ENCODE measurements at places on chromosomes 5 and 9.

DNA sequence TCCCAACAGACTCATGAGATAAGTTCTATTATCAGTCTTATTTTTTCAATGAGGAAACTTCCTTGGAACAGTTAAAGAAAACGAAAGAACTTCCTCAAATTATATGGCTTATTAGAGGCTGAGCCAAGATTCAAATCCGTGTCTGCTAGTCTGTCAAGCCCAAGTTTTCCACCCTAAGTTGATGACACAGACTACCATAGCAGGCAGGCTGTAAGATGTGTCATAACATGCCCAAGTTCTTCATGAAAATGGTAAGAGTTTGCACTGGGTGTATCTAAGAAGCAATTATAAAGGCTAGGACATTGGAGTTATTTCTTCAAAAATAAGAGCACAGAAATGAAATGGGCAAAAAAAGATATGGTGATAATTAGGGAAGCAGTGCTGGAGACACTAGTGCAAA lies 634.5 kb downstream of the BRINP1 start:
- H3K4me3 ChIP-seq: no peak overlapping the region
- H3K27me3 ChIP-seq: no peaks in the 10 kb centered on the region
- H3K27ac ChIP-seq: no peak overlapping the region
- H3K36me3 ChIP-seq: no peaks in the 10 kb centered on the region
- DNase-seq: no peak
- H3K4me1 ChIP-seq: no peaks in the 10 kb centered on the region

DNA sequence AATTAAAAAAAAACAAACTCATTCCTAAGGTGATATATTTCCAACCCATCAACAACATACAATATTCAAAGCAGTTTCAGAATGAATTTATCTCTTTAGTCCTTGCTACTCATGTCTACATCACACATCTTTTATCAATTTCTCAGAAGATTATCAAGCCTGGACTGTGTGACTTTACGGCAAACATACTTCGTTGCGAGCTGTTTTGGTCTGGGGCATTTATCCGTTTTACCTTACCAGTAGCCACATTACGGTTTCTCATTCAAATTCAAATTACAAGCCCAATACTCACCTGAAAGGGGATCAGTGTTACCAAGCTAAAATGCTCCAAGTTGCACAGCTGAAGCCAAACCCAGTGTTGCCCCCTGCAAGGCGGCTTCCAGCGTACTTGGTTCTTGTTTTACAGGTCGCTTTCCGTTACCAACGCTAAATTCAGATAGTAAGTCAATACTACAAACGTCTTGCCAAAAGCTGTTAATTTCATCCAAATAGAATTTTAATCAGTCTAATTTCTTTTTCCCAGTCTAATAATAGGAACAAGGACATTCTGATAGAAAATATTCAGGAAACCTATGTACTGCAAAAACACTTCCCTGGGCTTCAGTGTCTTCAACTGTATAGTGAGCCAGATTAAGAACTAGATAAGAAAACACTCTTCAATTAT lies 1.8 kb downstream of the HNRNPH1 start:
- H3K4me3 ChIP-seq: peak overlapping the region; percentile 97
- peak overlapping the region; percentile 100 for H3K27ac ChIP-seq
- H3K36me3 ChIP-seq: peaks cover 82% of the 10 kb centered on the region
- H3K27me3 ChIP-seq: no peaks in the 10 kb centered on the region
- DNase-seq: no peak

DNA sequence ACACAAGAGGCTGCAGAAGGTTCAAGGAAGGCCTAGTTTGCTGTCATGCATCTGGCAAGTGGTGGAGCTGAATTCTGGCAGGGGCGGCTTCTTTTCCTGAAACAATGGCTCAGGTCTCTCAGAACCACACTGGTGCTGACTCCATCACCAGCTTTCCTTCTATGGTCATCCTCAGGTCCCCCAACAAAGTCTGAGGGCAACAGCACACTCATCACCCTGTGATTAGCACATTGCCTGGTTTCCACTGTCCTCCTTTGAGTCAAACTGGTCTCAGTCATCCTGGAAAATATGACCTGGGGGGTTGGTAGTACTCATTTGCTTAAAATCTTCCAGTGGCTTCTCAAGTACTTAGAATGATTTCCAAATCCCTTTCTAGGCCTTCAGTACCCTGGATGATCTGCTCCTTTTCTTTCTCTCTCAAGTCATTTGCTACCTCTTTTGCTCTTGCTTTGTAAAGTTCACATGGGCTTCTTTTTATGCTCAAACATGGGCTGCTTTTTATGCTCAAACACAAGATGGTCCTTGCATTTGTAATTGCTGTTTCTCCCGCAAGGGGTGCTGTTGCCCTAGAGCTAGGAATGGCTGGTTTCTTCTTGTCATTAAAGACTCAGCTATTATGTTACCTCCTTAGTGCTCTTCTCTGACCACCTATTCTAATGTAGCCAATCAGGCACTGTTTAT lies 144.9 kb downstream of the ALDH1A1 start:
- H3K27me3 ChIP-seq: no peaks in the 10 kb centered on the region
- no peak for DNase-seq
- H3K4me1 ChIP-seq: no peaks in the 10 kb centered on the region
- H3K36me3 ChIP-seq: no peaks in the 10 kb centered on the region
- no peak overlapping the region for H3K27ac ChIP-seq
- H3K4me3 ChIP-seq: no peak overlapping the region

- H3K27me3 ChIP-seq: no peaks in the 10 kb centered on the region
- peaks cover 56% of the 10 kb centered on the region for H3K36me3 ChIP-seq
- no peak for DNase-seq
- no peak overlapping the region for H3K4me3 ChIP-seq
- H3K4me1 ChIP-seq: peaks cover 4% of the 10 kb centered on the region
Observed at GRCh38 chr9:122145592-122145863, 14.1 kb downstream of the NDUFA8 start.

DNA sequence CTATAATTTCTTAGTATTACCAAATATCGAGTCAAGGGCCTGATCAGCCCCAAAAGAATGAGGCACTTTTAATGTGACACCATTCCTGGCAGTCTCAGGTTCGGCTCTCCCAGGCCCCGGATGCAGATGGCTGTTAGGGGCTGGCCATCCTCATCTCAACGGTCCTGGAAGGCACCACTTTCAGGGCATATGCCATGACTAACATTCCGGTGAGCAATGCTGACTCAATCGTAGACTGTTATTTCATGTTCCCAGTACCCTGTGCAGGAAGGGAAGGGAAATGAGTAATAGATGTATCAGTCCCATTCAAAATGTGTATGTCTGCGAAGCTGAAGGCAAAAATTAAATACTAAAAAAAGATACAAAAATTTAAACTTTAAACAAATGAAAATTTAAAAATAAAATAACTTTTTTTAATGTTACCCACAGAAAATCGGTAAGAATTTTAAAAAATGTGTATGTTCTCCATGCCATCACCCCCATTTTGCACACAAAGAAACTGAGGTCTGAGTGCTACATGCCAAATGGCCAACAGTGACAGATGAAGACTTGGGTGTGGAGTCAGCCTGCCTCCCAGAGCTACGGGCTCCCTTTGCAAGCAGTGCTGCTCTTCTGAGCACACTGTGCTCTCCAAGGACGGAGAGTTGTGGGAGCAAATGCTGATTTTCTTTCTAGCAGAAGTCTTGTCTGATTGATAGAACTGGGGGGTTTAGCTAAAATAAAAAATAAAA lies 79.0 kb downstream of the GLDC start:
- no peak overlapping the region for H3K27ac ChIP-seq
- H3K36me3 ChIP-seq: no peaks in the 10 kb centered on the region
- peaks cover 7% of the 10 kb centered on the region for H3K27me3 ChIP-seq
- H3K4me3 ChIP-seq: no peak overlapping the region
- H3K4me1 ChIP-seq: peaks cover 2% of the 10 kb centered on the region
- no peak for DNase-seq

DNA sequence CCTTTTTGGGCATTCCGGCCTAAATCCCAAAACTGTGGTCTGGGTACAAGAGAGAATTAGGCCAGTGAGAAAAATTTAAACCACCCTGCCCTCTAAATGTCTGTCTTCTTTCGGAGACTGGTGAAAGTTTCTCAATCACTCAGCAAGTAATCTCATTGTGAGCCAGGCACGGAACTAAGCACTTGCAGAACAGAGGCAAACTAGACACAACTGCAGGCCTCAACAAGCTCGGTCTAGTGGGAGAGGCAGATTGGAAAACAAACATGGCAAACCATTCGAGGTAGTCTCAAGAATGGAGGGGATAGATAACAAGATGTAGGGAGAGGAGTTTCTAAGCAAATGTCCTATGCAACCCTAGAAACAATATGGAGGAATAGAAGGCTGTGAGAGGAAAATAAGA lies 8.9 kb upstream of the C5orf58 start:
- no peaks in the 10 kb centered on the region for H3K27me3 ChIP-seq
- no peak overlapping the region for H3K4me3 ChIP-seq
- H3K4me1 ChIP-seq: peaks cover 4% of the 10 kb centered on the region

GRCh38 chr9:113955076-113955752 lies 79.1 kb downstream of the ZNF618 start:
- DNase-seq: no peak
- peaks cover 8% of the 10 kb centered on the region for H3K27me3 ChIP-seq
- no peaks in the 10 kb centered on the region for H3K4me1 ChIP-seq
- H3K27ac ChIP-seq: no peak overlapping the region
- no peak overlapping the region for H3K4me3 ChIP-seq

- H3K27me3 ChIP-seq: peaks cover 9% of the 10 kb centered on the region
- no peaks in the 10 kb centered on the region for H3K4me1 ChIP-seq
- H3K36me3 ChIP-seq: no peaks in the 10 kb centered on the region
- no peak overlapping the region for H3K4me3 ChIP-seq
- no peak overlapping the region for H3K27ac ChIP-seq
Observed at GRCh38 chr9:101628173-101628572, 33.4 kb upstream of the PPP3R2 start.

- no peak overlapping the region for H3K27ac ChIP-seq
- H3K36me3 ChIP-seq: peaks cover 16% of the 10 kb centered on the region
- no peaks in the 10 kb centered on the region for H3K27me3 ChIP-seq
- peaks cover 11% of the 10 kb centered on the region for H3K4me1 ChIP-seq
- no peak for DNase-seq
Observed at GRCh38 chr5:55983986-55984385, 10.8 kb downstream of the IL6ST start.

DNA sequence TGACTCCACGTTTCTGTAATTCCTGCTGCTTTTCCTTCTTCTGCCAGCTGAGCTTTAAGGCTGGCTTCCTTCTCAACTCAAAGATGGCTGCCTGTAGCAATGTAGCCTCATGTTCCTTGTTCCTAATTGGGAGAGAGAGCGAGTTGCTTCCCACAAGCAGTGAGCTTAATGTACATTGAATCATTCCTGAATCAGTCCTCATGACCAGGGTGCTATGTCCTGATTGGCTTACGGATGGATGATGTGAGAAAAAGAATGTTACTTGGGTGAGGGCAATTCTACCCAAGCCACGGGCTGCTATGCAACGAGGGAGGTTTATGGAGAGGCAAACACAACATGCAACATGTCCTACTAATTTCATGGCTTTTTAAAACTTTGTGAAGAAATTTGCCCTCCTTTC lies 356.2 kb downstream of the RASEF start:
- H3K4me1 ChIP-seq: no peaks in the 10 kb centered on the region
- H3K27ac ChIP-seq: no peak overlapping the region
- DNase-seq: no peak
- no peak overlapping the region for H3K4me3 ChIP-seq
- H3K27me3 ChIP-seq: no peaks in the 10 kb centered on the region

GRCh38 chr9:87434366-87434765 lies 63.3 kb upstream of the DAPK1 start:
- no peak for DNase-seq
- H3K36me3 ChIP-seq: no peaks in the 10 kb centered on the region
- H3K27ac ChIP-seq: no peak overlapping the region
- H3K4me3 ChIP-seq: no peak overlapping the region

- H3K36me3 ChIP-seq: no peaks in the 10 kb centered on the region
- DNase-seq: no peak
Observed at GRCh38 chr5:73093943-73094342, 26.4 kb upstream of the TMEM171 start.

DNA sequence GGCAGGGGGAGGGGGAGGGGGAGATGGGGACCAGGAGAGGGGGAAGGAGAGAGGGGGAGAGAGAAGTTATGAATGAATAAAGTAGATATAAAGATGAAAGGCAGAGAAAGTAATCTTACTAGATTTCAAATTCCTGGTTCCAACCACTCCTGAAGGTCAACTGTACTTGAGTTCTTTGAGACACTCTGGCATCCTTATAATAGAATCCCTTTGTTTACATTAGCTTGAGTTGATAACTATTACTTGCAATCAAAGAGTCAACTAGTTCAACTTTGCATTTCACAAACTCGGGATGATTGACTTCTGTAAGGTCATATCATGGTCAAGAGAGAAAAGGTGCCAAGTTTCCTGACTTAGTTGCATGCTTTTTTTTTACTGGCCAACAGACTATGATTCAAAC lies 42.2 kb downstream of the BAAT start:
- H3K4me1 ChIP-seq: no peaks in the 10 kb centered on the region
- no peak overlapping the region for H3K4me3 ChIP-seq
- H3K27ac ChIP-seq: no peak overlapping the region
- no peaks in the 10 kb centered on the region for H3K36me3 ChIP-seq

- no peak for DNase-seq
- no peaks in the 10 kb centered on the region for H3K36me3 ChIP-seq
- no peaks in the 10 kb centered on the region for H3K27me3 ChIP-seq
- H3K4me1 ChIP-seq: peaks cover 6% of the 10 kb centered on the region
- H3K4me3 ChIP-seq: no peak overlapping the region
- H3K27ac ChIP-seq: no peak overlapping the region
Observed at GRCh38 chr9:2677915-2678889, 39.1 kb upstream of the KCNV2 start.

GRCh38 chr9:83623679-83624076 lies 735 bp downstream of the IDNK start:
- no peaks in the 10 kb centered on the region for H3K27me3 ChIP-seq
- peaks cover 27% of the 10 kb centered on the region for H3K4me1 ChIP-seq
- H3K4me3 ChIP-seq: peak overlapping the region; percentile 97

Data from effector memory CD8-positive, alpha-beta T cell (primary cell).